GM12864 (cell line): ENCODE measurements at places on chromosomes 5 and 9.

DNA sequence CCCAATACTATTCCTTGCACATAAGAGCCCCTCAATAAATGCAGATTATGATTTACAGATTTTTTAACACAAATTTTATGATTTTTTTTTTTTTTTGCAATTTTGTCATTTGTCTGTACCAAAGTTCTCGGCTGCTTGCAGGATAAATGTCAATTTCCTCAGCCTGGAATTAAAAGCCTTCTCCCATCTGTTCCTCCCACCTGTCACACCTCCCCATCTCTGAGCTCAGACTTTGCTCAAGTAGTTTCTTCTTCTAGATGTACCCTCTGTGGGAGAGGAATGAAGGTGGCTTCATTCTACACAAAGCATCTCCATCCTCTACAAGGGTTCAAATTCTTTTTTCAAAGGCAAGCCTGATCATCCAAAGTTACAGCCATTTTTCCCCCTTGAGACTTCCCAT, 153.7 kb upstream of the GRAMD2B start:
- DNase-seq = no peak

- no peak for DNase-seq
Measured at GRCh38 chr5:5364932-5365331, 57.5 kb upstream of the ICE1 start.

- DNase-seq = no peak
Measured at GRCh38 chr9:85899388-85899787, 41.6 kb upstream of the NAA35 start.

DNA sequence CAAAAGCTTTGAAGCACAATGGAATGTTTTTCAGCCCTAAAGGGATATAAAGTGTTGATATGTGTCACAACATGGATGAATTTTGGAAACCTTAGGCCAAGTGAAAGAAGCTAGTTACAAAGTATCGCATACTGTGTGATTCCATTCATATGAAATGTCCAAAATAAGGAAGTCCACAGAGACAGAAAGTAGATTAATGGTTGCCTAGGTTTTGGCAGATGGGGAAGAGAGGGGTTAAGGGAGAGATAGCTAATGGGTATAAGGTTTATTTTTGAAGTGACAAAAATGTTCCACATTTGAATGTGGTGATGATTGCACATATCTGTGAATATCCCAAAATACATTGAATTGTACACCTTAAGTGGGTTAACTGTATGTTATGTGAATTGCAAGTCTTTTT, 57.5 kb upstream of the MCCC2 start:
- DNase-seq = no peak

- no peak for DNase-seq
Measured at GRCh38 chr5:180049185-180049548, 22.4 kb downstream of the RNF130 start.

DNA sequence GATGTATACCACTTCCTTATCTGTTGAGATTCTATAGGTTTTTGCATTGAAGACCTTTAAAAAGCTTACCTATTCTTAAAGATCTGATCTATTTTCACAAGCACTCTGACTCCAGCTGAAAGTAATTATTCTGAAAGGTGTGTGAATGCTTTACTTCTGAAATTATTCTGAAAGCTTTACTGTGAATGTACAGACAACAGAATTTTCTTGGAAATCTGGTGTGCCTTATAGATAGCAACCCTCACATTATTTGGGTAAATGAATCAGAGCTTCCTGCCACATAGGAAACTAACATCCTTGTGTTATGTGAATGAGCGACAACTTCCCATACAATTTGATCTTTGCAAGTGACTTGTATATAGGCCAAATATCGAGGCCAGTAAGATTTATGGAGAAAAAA, 6.5 kb downstream of the CDO1 start:
- DNase-seq = no peak

- DNase-seq = no peak
Measured at GRCh38 chr9:133979921-133980863, 11.9 kb downstream of the VAV2 start.

- DNase-seq = peak; percentile 30
Measured at GRCh38 chr9:22079873-22080341, 70.8 kb upstream of the CDKN2B start.

GRCh38 chr9:83599071-83599470, 23.9 kb upstream of the IDNK start:
- DNase-seq = no peak

DNA sequence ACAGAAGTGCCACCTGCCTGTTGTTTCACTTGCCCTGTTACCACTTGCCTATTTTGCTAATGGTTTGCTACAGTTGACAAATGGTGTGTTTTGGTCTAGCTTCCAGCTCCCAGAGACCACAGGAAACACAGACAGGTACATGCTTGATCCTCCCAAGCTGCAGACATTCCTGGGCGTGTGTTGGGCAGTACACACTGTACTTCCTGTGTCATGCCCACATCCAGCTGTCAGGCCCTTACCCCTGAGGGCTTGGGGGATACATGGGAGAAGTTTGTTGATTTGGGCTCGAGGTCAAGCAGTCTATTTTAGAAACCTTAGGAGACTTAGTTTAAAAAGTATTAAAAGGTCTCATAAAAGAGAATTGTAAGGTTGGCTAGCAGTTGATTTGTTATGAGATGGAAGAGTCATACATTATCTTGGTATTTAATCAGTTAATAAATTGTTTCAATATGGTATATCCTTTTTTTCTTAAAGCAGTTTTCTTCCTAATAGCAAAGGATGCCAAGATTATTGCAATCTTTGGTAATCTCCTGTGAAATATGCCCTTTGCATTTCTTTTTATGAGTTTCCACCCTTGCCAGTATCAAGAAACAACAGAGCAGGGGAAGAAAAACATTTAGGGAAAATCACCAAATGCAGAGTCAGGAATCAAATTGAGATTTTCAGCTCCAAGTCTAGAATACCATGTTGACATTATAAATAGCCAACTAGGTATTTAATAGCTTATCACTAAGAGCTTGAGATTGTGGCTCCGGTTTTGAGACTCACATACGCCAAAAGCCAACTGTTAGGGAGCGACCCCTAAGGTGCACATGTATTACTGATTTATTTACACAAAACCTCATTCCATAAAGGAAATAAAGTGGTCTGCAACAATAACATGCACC, 52.3 kb upstream of the CD180 start:
- no peak for DNase-seq

DNA sequence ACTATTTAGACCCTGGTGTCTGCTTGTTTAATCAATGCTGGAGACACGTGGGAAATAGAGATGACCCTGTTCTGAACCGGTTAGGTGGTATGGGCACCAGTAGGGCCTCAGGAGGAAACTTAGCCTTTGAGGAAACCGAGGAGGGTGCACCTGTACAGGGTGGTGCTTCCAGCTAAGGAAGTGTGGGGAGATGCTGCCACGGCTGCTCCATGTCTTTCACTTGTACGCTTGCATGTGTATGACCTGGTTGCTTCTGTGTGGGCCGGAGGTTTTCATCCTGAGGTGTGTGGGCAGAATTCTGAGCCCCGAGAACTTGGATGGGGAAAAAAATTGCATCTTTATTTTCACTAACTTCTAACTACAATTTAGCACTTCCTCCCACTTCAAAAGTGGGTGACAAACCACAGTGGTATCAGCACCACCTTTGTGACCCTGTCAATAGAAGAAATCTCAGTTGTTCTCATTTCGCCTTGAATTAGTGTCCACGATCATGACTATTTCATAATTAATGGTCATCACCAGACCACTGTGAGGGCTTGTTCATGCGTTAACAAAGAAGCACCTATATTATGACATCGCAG, 99.8 kb upstream of the SPATA31C2 start:
- no peak for DNase-seq

DNA sequence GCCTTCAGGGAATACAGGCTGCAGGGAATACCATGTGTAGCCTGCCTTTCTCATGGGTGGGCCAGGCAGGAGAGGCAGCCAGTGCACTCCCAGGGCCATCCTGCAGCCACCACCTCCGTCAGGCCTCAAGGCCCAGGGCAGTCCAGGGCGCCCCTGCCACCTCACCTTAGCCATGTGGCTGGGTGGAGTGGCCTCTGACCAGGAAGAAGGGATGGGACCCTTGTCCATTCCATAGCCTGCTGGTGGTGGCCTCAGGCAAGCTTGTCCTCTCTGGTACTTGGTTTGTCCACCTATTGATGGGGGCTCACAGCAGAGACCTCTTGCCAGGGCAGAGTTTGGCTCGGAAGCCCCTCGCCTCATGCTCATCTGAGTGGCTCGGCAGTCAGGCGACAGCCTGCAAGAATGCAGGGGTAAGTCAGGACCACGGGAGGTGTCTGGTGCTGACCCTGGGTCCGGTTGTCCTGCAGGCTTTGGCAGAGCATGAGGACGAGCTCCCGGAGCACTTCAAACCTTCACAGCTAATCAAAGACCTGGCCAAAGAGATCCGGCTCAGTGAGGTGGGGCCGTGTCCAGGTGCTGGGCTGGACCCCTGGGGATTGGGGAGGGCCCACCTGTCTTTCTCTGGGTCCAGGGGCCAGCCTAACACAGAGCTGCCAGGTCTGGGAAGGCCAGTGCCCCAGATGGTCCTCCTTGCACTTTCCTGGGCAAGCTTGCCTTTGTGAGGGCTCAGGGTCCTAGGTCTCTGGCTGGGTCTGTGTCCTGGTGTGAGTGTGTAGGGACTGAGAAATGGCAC, 82.9 kb downstream of the PHF2 start:
- DNase-seq = no peak

DNA sequence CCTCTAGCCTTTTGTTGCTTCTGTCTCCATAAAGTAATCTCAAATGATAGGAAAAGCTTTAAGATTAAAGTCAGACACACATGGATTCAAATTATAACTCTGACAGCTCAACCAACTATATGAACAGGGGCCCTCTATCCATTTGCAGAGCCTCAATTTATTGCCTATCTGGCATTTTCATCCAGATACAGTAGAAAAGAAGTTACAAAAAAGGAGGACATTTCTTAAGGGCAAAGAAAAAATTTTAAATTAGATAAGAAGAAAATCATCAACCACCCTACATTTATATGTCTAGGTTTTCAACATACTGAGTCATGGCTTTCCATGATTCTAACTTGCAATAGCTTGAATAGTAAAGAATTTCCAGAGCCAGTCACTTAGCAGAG, 567.2 kb downstream of the CAAP1 start:
- no peak for DNase-seq

DNA sequence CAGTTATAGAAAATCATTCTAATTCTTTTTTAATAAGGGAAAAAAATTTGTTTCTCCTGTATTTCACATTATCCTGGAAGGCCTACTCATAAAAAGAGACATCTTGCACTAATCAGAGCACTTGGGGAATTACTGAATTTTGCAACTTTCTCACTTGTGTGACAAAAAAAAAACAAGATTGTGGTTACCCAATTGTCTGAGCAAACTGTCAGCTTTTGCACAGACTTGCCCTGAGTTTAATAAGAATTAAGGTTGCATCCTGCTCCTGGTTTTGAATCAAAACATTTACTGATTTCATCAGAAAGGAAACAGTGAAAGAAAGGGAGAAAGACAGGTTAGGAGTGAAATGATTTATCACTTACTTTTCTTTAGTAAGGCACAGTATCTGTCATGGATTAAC, 10.6 kb upstream of the SH3RF2 start:
- DNase-seq = no peak

GRCh38 chr9:7608261-7608660, 191.3 kb downstream of the DMAC1 start:
- no peak for DNase-seq

DNA sequence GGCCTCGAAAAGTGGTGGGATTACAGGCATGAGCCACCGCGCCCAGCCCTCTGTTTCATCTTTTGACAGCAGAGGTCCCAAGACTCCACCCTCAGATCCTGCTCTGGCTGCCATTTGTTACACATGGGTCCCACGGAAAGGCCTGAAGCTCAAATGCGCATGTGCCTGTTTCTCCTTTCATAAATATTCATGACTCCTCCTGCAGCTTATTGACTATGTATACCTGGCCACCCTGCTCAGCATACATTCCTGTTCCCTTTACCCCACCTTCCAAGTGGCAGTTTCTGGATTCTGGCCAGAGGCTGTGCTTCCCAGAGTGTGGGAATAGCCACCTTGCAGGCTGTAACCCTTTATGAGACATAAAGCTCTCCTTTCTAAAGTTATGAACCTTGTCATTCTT, 46.5 kb downstream of the AUH start:
- DNase-seq = no peak

DNA sequence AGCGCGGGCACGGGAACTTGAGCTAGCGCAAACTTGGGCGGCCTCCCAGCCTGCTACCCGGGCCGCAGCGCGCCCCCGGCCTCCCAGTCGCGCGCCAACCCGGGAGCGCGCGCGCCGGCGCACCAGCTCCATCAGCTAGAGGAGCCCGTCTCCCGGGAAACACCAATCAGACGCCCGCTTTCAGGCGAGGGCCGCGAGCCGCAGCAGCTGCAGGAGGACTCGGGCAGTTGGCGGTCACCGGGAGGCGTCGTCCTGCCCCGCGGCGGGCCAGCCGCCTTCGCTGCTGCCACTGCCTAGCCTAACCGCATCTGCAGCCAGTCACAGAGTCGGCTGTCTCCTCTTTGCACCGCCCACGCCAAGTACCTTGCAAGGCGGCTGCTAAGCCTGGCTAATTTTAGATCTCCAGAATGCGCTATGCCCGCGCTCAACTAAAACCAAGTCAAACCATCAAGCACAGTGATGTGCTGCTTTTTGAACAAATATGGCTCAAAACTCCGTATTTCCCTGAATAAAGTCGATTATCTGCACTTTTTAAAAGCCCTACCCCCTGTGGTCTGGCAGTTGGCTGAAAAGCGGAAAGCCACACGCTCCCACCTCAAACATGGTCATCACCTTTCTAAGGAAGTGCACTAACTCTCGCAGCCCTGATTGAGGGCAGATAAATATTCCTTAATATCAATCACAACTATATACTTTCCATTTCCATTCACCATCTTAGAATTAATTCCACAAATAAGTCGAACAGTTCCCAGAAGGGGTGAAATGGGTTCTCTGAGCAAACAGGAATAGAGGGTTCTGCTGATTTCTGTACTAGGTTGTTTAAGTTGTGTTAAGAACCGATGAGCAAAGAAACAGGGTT, 221.8 kb downstream of the MEF2C start:
- DNase-seq = no peak

DNA sequence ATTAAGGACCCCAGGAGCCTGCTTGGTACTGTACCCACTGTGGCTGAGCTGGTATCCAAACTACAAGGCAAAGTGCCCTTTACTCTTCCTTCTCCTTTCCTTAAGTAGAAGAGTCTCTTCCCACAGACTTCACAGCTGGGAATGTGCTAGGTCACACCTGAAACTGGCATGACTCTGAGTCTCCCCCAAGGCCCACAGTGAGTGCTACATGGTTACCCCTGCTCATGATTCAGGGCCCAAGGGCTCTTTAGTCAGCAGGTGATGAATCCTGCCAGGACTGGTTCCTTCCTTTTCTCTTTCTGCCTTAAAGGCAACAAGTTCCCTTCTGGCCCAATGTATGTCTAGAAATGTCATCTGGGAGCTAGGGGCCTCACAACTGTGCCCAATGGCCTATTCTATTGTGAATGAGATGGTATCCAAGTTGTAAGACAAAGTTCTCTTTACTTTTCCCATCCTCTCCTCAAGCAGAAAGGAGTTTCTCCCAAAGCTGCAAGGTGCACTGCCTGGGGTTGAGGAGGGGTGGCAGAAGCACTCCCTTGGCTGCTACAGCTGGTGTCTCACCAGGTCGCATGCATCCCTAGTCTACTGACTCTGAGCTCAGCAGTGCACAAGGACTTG, 134.4 kb downstream of the TMEM38B start:
- DNase-seq = no peak

GRCh38 chr9:95522871-95523370, 6.2 kb upstream of the PTCH1 start:
- DNase-seq = no peak
